ENCODE measurements at places on chromosomes 7 and 10. TPM values are rescaled to one million over a fixed set of nuclear protein-coding genes. Genes with fewer than 3 reads are reported as not detected.

CTAGE4 gene
- polyA plus RNA-seq: 4.9 TPM

MRC1 gene
- not detected for polyA plus RNA-seq

MRLN gene
- polyA plus RNA-seq: not detected

ELMO1 gene
- polyA plus RNA-seq: 6.7 TPM

MAT1A gene
- 0.97 TPM for polyA plus RNA-seq

GNGT1 gene
- 1.6 TPM for polyA plus RNA-seq

LEP gene
- polyA plus RNA-seq: not detected

ZNF679 gene
- not detected for polyA plus RNA-seq

FAM25A gene
- polyA plus RNA-seq: not detected

TMEM270 gene
- not detected for polyA plus RNA-seq

OR2A1 gene
- polyA plus RNA-seq: 1.6 TPM

EPDR1 gene
- 4.4 TPM for polyA plus RNA-seq

ADCY1 gene
- polyA plus RNA-seq: 2.4 TPM

DNA sequence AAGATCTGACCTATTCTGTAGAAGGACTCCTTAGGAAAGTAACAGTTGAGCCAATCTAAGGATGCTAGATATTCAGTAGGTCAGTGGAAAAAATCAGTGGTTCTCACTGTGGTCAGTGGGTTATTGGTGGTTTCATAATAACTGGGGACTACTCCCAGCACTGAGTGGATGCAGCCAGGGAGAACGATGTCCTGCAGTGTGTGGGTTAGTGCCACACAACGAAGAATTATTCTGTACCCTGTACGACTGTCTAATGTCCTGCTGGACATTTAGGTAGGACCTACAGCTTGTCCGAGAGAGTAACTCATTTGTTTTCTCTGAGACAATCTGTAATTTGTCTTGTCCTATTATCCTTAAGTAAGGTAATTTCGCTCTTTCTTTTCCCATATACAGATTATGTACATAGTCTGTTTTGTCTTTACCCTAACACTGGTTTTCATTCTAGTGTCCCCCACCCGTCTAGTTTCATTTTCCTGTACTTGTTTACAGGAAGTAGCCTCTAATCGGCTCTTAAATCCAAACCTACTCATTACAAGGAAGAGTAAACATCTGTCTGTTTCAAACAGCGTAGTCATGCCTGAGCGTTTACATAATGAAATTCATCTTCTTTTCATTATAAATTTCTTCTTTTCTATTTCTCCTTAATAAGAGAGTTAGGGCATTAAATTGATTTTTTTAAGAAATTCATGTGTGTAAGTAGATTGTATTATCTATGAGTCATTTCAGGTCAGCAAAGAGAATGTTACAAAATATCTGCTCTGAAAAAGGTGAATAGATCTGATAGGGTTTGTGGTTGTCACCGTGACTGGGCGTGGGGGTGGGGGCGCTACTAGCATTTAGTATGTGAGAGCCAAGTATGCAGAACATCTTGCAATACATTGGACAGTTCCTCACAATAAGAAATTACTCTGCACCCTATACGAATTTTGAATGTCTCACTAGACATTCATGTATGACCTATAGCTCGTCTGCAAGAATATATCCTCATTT lies 8.3 kb upstream of the ZC3HAV1L start:
- DNase-seq: no peak

DNA sequence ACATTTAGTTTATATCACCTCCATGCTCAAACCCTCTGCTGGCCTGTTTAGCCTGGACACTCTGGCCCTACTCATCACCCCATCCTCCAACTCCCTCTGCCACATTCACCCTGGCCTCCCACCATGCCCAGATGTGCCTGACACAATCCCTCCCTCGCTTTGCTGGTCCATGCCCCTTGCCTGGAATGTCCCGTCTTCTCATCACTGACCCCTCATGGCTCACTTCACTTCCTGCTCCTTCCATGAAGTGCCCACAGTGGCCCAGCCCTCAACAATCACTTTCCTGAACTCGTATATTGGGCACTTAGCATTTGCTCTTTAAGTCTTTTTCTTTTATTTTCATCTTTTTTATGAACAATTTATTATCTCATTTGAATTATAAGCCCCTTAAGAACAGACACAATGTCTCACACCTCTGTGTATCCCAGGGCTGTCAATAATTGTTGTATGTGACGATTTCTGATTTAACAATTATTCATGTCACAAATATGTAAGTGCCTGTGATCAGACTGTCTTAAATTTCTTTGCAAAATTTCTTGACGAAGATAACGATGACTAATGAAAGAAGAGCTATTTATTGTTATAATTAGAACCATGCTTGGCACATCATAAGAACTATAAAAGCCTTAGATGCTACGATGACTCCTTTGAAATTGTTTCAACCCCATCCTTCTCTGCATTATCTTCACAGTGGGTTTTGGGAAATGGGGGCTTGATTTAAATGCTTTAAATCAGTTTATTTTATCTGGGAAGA lies 209.9 kb upstream of the YAE1 start:
- DNase-seq: peak; percentile 27

GRCh38 chr7:153151766-153152165 lies 392.2 kb downstream of the ACTR3B start:
- DNase-seq: no peak

- no peak for DNase-seq
Observed at GRCh38 chr7:33196221-33196620, 66.9 kb downstream of the BBS9 start.

- DNase-seq: peak; percentile 64
Observed at GRCh38 chr7:107387128-107387527, 82.7 kb upstream of the GPR22 start.

DNA sequence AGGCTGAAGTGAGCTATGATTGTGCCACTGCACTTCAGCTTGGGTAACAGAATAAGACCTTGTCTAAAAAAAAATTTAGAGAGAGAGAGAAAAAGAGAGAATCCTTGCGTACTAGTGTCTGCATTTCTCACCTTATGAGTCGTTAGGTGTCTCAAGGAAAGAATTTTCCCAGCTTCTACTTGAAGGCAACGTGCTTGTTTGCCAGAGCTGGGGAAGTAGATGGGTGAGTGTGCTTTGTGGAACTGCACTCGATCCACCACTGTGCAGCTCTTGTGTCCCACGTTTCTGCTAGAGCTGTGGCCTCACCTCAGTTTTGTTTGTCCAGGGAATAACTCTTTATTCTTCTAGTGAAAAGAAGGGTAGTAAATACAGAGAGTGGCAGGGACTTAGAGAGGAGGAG lies 38.9 kb downstream of the HDAC9 start:
- DNase-seq: no peak

GRCh38 chr10:101695404-101695890 lies 477 bp upstream of the FBXW4 start:
- no peak for DNase-seq

DNA sequence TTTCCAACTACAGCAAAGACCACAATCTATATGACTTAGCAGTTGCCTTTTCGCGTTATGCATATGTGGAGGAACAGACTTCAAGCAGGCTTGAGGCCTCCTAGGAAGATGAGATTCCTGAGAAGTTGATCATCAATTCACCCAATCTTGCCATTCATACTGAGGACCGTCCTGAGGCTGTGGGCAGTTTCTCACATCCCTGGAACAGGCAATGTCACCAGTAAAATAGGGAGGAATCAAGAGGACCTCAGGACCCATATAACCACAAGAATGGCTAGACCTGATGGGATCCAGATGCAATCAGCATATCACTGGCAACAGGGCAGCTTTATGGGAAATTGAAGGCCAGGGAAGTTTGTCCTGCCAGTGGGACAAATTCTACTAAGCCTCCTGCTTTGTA lies 17.3 kb downstream of the KDM7A start:
- DNase-seq: no peak

DNA sequence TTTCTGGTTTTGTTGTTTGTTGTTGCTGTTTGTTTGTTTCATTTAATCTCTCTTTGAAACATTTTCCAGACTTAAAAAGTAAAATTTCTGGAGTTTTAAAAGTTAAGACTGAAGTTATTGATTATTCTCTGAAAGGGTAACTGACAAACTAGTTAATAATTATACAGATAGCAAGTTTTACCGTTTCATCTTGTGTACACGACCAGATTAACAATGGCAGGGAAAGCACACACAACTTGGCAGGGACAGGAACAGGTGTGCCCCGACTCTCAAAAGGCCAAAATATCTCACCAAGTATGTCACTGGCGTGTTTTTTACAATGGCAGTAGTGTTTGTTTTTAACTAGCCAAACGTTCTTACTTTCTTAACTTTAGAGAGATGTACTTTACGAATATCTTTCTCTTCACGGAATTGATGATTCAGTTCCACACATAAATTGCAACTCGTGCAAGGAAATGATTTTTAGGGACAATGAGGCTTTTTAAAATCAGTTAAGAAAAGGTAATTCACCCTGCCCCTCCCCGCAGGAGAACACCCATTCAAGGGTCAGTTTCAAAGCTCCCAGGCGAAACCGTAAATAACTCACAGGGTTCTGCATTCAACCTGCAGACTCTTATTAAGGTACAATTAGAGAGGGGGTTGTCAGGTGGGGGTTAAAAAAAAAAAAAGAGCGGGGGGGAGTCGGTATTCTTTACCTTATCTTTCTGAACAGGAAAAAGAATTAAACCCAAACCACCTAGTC lies 3.5 kb downstream of the CTBP2 start:
- no peak for DNase-seq

- DNase-seq: no peak
Observed at GRCh38 chr7:84142726-84143125, 51.9 kb downstream of the SEMA3A start.

GRCh38 chr10:50596897-50597296 lies 26.9 kb downstream of the SGMS1 start:
- DNase-seq: no peak

DNA sequence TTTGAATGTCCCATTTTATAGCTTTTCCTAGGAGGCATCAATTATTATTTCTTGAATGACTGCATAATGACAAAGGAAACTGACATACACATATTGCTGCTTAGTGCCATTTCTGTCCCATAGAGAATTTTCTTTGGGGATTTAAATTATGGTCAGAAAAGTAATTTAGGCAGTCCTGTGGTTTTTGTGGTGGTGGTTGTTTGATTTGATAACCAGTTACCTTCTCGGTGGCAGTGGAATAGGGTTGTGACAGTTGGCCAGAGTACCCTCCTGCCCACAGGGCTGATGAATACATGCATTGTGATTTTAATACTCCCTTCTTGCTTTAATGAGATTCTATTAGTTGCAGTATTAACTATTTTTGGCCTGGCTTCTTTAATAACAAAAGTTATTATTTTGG lies 6.6 kb upstream of the SGCE start:
- no peak for DNase-seq

- no peak for DNase-seq
Observed at GRCh38 chr10:80538481-80539185, 931 bp downstream of the SH2D4B start.

GRCh38 chr7:29272057-29272456 lies 77.5 kb downstream of the CHN2 start:
- no peak for DNase-seq

- no peak for DNase-seq
Observed at GRCh38 chr10:131158695-131159094, 152.8 kb downstream of the TCERG1L start.

- DNase-seq: no peak
Observed at GRCh38 chr7:109246330-109247077, 676.8 kb downstream of the DNAJB9 start.

- DNase-seq: peak; percentile 44
Observed at GRCh38 chr7:135653340-135654080, 8.8 kb upstream of the STMP1 start.

GRCh38 chr7:42869131-42870020 lies 42.5 kb downstream of the C7orf25 start:
- no peak for DNase-seq

- no peak for DNase-seq
Observed at GRCh38 chr10:10917031-10917430, 100.6 kb upstream of the CELF2 start.

- DNase-seq: peak; percentile 16
Observed at GRCh38 chr7:17679458-17679857, 260.8 kb downstream of the SNX13 start.

- DNase-seq: no peak
Observed at GRCh38 chr10:97573672-97574071, 1.1 kb downstream of the ANKRD2 start.

DNA sequence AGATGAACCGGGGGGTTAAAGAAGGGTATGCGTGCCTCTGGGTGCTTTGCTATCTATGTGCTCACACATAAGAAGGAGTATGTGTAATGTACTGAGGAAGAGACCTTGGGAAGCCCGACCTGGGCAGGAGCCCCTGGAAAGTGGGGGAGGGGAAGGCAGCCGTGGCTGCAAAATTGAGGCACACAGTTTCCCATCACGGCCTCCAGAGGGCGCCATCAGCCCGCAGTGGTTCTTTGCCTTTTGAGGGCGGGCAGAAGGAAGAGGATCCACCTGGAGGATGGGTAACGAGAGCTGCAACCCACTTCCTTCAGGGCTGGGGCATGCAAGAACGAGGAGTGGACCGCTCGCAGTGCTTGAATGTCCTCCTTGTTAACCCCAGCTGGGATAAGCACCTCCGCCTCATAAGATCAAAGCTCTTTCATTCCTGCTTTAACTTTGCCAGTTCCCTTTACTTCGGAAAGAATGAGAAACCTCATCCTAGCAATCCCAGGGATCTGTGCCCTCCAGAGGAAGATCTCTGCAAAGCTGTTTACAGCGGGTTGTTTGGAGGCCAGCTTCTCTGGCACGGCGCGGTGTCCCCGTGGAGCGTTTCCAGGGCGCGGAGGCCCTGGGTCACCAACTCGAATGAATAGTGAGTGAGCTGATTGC lies 77.9 kb downstream of the PCGF5 start:
- DNase-seq: peak; percentile 93

GRCh38 chr7:122433765-122434164 lies 129.2 kb upstream of the FEZF1 start:
- DNase-seq: no peak

- DNase-seq: no peak
Observed at GRCh38 chr10:121048749-121049148, 197.6 kb downstream of the WDR11 start.

DNA sequence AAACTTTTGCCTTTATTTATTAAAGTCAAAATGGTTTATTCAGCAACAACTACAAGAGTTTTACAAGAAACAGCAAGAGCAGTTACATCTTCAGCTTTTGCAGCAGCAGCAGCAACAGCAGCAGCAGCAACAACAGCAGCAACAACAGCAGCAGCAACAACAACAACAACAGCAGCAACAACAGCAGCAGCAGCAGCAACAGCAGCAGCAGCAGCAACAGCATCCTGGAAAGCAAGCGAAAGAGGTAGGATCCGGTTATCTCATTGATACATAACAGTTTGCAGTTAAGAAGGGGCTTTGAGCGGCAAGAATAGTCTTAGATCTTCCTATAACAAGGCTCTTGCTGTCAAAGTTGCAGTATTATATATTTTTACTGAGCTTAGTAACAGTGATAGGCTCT lies 215.1 kb downstream of the FOXP2 start:
- DNase-seq: peak; percentile 45

DNA sequence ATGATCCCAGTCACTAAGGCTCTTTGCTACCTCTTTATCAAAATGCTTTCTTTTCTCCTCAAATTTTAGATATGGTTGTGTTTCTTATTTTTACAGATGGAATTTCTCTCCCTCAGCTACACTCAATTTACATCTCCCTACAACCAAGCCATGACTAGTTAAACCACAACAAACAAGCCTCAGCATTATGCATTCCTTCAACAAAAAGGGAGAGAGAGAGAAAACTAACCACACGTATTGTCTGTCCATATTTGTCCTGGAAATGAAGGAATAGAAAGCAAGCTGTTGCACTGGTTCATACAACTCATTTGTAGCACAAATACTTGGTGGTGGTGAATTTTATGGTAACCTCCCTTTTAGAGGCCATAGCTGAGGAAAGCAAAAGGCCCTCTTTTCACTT lies 286.4 kb downstream of the AHR start:
- DNase-seq: no peak

All from GM23338 (cell line).